CD8-positive, alpha-beta memory T cell (primary cell): ENCODE measurements at places on chromosomes 3 and 15. TPM values are rescaled to one million over a fixed set of nuclear protein-coding genes. Genes with fewer than 3 reads are reported as not detected.

DNA sequence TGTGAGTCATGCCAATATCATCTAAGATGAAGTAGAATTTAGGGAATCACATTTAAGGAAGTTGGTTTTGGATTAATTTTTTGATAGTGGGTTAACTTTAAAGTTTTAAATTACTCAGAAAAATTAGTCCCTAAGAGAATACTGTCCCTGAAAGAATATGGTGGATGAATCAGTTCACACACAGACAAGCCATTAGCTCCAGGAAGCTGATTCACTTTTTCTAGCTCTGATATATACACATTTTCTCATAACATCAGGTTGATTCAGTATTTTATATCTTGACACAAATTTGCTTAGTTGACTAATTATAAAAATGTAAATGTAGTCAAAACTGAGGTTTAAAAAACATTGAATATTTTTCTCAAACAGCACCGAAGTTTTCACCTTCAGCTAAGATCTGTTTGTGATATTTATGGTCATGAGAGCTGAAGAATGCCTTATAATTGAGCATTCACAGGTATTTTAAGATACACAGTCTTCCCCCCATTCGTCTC lies 55.1 kb downstream of the MYH15 start:
- no peak for DNase-seq

Gene CFAP100
- not detected for total RNA-seq

GRCh38 chr3:56192001-56192400 lies 276.3 kb downstream of the ERC2 start:
- DNase-seq: no peak

GRCh38 chr15:96326328-96327154 lies 4.0 kb upstream of the NR2F2 start:
- DNase-seq: no peak

- DNase-seq: no peak
Observed at GRCh38 chr15:96307856-96308394, 22.6 kb upstream of the NR2F2 start.
